ENCODE measurements at places on chromosomes 7 and 10.
A peak's percentile ranks its signal among the peaks of the same experiment; 100 is the strongest.

DNA sequence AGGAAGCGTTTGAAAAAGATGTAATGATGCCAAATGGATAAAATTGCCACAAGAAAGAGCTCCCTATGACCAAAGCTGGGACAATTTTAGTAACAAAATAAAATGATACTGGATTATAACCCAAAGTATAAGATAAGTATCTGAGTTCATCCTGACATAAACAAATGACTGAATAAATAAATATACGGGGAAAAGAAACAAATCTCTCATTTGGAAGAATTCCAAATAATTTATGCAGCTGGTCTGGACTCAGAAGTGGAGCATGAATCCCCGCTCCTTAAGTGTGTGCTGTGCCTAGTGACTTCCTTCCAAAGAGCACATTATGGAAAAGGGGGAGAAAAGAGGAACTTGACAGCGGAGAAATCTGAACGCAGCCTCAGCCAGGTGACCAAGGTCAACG is 186.2 kb downstream of the RAMP3 start:
- no peak for DNase-seq

- no peak for DNase-seq
Measured at GRCh38 chr7:2493205-2494164, 17.3 kb upstream of the GRIFIN start.

- DNase-seq, result no peak
Measured at GRCh38 chr7:142391191-142391992, 133.5 kb upstream of the PRSS58 start.

DNA sequence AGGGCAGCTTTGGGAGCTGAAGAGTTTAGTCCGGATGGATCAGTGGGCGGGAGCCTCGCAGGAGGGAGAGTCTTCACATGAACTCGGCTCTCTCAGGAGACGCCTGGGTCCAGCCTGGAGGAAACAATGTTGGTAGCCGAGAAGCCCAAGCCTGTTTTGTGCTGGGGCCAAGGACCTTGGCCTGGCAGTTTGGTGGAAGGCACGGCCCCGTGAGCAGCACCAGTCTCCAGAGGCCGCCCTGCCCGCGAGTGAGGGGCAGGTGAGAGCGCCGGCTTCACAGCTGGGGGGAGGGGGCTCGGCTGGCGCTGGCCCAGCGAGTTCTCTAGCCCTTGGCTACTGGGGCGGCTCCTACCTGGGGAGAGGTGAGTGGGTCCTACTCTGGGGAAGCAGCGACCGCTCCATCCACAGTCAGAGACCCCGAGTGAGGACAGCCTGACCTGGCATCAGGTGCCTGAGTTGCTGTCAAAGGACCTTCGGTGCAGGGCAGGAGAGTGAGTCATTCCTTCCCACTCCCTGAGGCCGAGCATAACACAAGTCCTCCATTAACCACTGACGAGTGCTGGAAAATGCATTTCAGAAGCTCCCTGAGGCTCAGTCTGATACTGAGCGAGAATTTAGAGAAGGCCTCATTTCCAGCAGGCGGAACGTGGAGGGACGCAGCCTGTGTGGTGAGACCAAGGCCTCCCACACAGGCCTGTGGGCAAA is 89.3 kb upstream of the DIP2C start:
- DNase-seq, result no peak

DNA sequence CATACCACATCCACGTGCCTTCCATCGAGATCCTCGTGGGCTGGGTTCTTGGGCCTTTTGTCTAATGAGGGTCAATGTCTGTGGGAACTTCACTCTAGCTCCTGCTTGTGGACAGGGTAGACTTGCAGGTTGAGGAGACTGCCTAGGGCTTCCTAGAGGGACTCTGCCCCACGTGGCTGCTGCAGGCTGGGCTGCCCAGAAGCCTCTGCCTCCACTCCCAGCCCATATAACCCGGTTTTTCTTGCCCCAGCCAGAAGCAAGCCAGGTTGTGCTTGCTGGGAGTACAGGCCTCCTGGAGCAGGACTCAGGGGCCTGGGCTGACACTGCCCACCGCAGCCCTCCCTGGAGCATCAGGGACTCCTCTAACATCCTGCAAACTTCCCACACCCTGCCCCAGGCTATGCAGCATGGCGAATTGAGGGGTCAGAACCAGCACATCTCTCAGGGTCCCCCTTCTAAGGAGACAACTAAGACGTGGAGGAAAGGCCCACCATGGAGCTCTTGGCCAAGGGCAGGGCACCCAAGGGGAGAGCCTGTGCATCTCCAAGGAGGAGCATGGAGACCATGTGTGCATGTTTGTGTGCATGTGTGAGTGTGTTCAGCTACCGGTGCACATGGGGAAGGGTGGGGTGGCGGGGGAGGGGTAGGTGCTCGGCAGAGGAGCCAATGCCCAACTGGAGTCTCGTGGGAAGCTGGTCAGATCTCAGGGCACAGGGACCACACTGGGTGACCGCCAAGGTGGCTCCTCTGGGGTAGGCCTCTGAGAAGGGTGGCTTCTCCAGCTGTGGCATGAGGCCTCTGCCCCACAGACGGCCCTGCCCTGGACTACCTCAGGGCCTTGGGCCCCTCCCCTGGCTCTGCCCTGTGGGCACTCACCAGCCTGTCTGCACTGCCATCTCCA is 62.6 kb downstream of the RASGEF1A start:
- DNase-seq, result no peak

DNA sequence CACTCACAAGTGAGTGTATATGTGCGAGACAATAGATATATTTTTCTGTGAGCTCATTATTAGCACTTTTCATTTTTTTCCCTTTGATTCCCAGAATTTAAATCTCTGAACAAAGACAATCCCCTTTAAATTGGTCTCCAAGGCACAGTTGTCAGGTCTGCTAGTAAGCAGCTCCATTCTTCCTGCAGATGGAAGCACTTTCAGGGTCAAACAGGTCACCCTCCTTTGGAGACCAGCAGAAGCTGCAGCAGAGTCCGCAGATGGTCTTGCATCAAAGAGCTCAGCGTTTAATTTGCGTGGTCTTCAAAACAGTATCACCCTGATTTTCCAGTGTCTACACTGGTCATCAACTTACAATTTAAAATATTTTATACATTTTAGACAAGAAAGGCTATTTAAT is 543.8 kb downstream of the ARL4A start:
- peak; percentile 53 for DNase-seq

DNA sequence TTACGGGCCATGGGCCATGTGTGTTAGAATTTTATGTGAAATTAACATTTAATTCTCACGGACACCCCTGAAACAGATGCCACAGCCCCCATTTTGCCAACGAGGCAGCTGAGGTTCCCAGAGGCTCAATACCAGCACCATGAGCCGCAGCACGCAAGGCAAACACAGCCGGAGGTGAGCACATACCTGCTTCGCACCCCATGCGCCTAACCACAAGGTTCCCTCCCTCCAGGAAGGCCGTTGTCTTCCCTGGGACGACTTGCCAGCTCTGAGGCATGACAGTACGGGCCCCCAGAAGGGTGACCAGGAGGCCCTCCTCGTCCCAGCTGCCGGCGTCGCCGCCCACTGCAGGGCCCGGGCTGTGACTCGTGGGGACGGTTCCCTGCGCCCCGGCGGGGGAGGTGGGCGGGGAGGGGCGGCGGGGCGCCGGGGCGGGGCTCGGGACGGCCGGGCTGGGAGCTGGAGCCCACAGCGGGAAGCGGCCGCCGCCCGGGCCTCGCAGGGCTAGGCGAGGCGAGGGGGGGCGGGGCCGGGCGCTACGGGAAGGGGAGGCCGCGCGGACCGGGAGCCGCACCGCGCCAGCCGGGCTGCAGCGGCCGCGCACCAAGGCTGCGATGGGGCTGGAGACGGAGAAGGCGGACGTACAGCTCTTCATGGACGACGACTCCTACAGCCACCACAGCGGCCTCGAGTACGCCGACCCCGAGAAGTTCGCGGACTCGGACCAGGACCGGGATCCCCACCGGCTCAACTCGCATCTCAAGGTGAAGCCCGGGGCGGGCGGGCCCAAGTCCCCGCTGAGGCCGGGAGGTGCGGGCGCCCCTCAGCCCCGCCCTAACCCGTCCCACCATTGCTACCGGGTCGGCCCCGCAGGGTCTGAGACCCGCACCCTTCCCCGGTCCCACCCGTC is at the start of gene CAV2:
Gene CAV2, plus strand, starts transcription at position 571 of the 910 bp plus-strand sequence. Its CDS starts 44 bp downstream, at position 615.
- DNase-seq, result peak; percentile 24

DNA sequence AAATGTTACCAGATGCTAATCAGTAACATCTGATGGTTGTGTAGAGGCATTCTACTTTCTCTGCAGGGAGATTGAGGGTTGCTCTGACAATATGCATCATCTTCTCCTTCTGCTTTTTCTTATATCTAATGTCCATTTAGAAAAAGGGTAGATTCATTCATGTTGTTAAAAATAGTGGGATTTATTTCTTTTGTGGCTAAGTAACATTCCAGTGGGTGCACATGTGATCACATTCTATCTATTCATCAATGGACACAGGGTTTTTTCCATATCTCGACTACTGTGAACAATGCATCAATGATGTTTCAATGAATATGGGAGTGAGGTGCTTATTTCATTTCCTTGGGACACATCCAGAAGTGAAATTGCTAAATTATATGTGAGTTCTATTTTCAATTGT is 103.9 kb downstream of the CRPPA start:
- no peak for DNase-seq

- no peak for DNase-seq
Measured at GRCh38 chr10:33066558-33067236, 108.7 kb upstream of the ITGB1 start.

- no peak for DNase-seq
Measured at GRCh38 chr10:65284495-65285041, 1641.3 kb upstream of the LRRTM3 start.

DNA sequence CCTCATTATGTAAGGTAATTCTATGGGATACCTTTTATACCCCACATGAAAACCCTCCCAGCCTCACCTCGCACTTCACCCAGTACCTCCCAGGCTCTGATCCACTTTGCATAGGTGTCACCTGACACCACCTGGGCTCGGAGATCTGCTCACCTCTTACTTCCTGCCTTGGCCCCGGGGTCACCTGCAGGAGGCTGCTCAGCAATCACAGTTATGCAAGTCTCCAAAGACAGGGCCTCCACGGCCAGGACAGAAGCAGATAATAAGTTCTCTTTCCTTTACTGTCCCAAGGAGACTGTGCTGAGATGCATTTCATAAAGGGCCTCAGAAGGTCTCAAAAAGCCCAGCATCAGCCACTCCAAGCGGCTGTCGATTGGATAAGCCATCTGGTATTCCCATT is 112.4 kb upstream of the PPP2R2D start:
- DNase-seq, result no peak

DNA sequence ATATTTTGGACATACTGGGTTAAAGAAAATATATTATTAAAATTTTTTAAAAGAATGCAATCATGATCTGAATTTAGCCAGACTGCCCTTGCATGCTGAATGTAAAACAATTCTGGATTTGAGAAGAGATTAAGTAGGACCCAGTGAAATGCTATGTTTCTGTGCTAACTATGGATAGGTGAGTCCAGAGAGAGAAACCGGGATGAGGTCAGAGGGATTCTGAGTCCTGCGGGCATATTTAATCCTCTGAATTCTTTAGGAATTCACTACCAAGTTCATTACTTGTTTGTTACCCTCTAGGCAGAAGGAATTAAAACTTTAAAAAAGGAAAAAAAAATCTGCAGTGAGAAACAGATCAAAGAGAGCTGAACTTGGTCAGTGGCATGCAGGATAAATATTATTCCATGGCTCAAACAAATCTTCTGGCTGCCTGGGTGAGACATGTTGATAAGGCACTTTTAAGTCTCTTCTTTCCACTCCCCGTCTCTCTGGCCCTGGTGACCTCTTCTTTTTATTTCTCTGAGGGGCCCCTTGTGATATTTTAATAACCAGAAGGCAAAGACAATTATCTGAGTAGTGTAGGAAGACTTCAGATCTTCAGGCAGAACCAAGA is 50.2 kb upstream of the LYZL1 start:
- peak; percentile 78 for DNase-seq

DNA sequence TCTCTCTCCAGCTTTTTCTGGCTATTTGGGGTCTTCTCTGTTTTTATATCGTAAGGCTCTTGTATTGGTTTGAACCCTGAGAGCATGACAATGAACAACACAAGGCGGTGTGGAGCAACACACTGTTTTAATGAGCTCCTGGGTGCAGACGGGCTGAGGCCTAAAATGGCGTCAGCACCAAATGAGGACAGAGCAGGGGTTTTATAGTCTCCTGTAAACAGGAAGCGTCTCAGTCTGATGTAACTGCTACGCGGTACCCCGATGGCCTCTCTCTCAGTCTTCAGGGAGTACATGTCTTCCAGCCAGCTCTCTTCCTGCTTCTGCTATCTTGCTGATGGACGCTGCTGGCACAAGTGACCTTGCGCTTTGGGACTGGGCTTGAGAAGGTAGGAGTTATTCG is 95.9 kb upstream of the CCDC71L start:
- DNase-seq, result no peak

GRCh38 chr10:20627946-20628507 is 269.1 kb downstream of the NEBL start:
- DNase-seq, result no peak

DNA sequence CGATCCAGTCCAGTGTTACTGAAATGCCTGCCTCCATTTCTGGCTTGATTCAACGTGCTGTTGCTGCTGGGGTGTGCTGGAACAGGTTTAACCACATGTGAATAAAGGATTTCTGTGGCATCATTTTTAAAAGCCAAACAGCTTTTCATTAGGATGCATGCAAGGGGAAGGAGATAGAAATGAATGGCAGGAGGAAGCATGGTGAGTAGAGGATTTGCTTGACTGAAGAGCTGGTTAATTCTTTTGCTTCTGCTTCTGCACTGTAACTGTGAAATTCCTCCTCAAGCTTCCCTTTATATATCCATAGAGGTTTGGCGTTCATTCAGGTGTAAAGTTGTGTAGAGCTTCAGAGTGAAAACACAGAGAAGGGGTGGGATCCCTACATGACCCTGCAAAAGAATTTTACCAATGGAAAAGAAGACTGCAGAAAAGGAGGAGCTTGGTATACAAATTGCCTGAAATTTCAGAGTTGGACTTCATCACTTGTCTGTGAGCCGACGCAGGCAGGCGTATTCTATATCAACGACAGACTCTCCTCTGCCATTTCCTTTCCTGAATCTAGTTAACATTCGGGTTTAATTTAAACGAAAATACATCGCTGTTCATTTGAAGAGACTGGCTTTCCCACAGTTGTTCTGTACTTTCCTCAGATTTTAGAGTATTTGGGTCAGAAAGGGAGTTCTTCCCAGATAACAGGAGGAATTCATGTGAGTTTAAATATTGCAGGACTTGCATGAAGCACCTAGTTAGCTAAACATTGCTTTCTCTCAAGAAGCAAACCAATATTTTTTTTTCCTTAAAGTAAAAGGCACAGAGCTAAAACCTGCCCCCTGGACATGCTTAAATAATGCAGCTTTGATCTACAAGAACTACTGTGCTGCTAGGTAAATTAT is at the start of gene SOSTDC1:
Gene SOSTDC1, minus strand, starts transcription at position 270 of the 893 bp plus-strand sequence. Its CDS starts 70 bp downstream, at position 200.
- DNase-seq, result peak; percentile 62

DNA sequence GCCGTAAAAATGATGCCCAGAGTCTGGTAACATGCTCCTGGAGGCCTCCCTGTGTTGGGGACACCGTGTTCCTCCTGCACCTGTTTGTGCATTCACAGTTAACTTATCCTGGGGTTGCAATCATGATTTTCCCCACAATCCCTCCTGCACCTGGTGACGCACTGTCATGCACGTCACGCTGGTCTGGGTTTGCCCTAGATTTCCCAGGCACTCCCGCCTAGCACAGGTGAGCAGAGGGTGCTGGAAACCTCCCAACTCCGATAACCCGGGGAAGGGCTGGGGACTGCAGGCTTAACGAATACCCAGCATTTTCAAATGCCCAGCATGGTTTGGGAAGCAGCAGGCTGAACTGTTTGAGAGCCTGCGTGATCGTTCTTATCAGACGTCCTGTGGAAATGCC is 427.1 kb downstream of the TCERG1L start:
- DNase-seq, result no peak

GRCh38 chr10:35236739-35237138 is 99.6 kb upstream of the CCNY start:
- no peak for DNase-seq

Measured in brain (organoid and tissue), 16 donors.